K562 (cell line): ENCODE measurements at places on chromosomes 2 and 18. TPM values are rescaled to one million over a fixed set of nuclear protein-coding genes. Genes with fewer than 3 reads are reported as not detected.

DNA sequence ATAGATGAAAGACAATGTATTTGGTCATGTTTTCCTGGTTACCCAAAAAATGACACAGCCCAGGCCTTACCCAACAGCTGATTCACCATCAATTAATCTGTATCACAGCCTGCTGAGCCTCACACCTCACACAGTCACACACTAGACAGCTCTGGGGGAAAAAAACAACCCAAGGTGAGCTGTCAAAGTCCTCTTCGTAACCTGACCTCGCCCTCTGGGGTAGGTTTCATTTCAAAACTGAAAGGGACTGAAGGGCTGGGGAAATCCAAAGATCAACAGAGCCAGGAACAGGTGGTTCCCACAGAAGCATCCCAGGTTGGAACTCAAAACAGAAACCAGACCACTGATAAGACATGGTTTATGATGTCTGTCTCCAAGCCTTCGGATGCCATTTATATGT is 18.2 kb upstream of the PCBP1 start:
- H3K27me3 ChIP-seq, result no peaks in the 10 kb centered on the region
- DNase-seq, result no peak
- H3K36me3 ChIP-seq, result peaks cover 33% of the 10 kb centered on the region
- H3K4me3 ChIP-seq, result no peak overlapping the region
- no peak overlapping the region for H3K27ac ChIP-seq

The DLX2 gene
- total RNA-seq, result 3.6 and 4.3 TPM in 2 replicates

DNA sequence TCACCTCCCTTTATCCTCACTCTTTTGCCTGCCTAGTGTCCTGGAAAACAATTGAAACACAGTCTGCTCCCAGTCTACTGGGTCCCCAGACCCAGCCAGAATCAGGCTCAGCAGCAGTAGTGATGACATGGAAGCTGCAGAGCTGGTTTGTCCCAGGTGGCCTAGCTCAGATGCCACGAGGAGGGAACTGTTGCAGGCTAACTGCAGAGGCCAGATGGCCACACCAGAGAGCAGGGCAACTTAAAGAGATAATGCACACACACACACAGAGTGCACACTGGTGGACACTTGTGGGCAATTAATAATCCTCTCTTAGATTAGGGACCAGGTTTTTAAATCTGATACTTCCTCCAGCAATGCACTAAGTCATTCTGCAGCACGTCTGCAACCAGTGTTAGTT is 42.4 kb downstream of the GYPC start:
- H3K27me3 ChIP-seq, result no peaks in the 10 kb centered on the region
- H3K27ac ChIP-seq, result no peak overlapping the region
- no peak overlapping the region for H3K4me3 ChIP-seq
- H3K36me3 ChIP-seq, result peaks cover 42% of the 10 kb centered on the region
- no peak for DNase-seq

The SLC9A4 gene
- total RNA-seq, result 0.04 and 0.07 TPM in 2 replicates
